Esophagus squamous epithelium (tissue), 5 donors: ENCODE measurements at places on chromosomes 12 and 14.
A peak's percentile ranks its signal among the peaks of the same experiment; 100 is the strongest.

DNA sequence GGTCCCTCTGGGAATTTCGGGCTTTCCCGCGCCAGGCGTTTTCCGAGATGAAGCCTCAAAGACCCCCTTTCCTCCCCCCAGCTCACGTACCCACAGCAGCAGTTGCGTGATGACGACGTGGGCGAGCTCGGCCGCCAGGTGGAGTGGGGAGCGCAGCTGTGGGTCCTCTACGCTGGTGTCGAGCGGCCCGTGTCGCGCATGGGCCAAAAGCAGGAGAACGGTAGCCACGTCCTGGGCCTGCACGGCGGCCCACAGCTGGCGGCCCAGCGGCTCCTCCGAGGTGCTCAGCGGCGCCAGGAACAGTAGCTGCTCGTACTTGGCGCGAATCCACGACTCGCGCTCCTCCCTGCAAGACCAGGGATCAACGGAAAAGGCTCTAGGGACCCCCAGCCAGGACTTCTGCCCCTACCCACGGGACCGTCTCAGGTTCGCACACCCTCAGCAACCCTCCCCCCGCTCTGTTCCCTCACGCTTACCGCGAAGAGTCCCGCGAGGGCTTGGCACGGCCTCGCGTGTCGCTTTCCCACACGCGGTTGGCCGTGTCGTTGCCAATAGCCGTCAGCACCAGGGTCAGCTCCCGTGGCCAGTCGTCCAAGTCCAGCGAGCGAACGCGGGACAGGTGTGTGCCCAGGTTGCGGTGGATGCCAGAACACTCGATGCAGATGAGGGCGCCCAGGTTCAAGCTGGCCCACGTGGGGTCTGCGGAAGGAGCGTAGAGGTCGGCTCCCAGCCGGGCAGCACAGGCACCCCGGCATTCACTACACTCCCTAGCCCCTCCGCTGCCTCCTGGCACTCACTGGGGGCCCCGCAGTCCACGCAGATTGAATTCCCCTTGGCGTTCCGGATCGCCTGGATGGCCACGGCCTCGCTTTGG lies 11.4 kb downstream of the AGAP2 start:
- peak overlapping the region; percentile 63 for H3K4me3 ChIP-seq
- peak overlapping the region; percentile 81 for H3K27ac ChIP-seq
- no peaks in the 10 kb centered on the region for H3K36me3 ChIP-seq
- H3K4me1 ChIP-seq = peaks cover 15% of the 10 kb centered on the region

- no peak overlapping the region for H3K27ac ChIP-seq
- H3K4me1 ChIP-seq = peaks cover 3% of the 10 kb centered on the region
- DNase-seq = no peak
- H3K36me3 ChIP-seq = peaks cover 33% of the 10 kb centered on the region
These were observed 58.6 kb downstream of the SYNE2 start for GRCh38 chr14:63911404-63911803.

DNA sequence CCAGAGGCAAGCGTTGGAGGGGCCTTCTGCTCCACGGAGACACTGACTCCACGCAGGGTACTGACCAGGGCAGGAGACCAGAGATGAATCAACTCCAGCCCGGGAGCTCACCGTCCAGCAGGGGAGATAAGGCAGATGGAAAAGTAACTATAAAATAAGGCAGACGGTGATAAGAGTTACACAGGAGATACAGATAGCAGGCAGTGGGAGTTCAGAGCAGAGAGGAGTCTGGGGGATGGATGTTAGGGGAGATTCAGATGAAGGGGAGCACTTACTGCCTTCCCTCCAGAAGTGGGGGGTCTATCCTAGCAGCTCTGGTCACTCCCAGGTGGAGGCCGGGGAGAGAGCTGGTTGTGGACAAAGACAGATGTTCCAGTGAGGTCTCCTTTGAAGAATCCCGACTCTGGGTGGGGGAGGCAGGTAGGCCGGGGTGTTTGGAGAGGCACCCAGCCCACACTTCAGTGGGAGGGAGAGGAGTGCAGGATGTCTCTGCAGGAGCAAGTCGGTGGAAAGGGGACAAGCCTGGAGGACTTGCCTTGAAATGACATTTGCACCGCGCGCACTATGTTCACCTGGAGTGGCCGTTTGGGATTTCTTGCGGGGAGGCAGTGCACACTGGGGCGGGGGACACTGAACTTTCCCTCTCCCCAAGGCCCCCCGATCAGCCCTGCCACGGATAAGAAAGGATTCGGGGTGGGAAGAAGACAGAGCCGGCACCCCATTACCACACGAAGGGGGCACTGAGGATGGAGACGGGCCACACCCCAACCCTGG lies 1.2 kb downstream of the PITPNM2 start:
- H3K36me3 ChIP-seq = no peaks in the 10 kb centered on the region
- no peaks in the 10 kb centered on the region for H3K27me3 ChIP-seq
- H3K4me3 ChIP-seq = peak overlapping the region; percentile 93
- H3K4me1 ChIP-seq = peaks cover 8% of the 10 kb centered on the region

- no peak for DNase-seq
- H3K27me3 ChIP-seq = no peaks in the 10 kb centered on the region
- no peak overlapping the region for H3K4me3 ChIP-seq
- no peaks in the 10 kb centered on the region for H3K4me1 ChIP-seq
- no peak overlapping the region for H3K27ac ChIP-seq
These were observed 161.5 kb downstream of the DERA start for GRCh38 chr12:16072678-16073077.

DNA sequence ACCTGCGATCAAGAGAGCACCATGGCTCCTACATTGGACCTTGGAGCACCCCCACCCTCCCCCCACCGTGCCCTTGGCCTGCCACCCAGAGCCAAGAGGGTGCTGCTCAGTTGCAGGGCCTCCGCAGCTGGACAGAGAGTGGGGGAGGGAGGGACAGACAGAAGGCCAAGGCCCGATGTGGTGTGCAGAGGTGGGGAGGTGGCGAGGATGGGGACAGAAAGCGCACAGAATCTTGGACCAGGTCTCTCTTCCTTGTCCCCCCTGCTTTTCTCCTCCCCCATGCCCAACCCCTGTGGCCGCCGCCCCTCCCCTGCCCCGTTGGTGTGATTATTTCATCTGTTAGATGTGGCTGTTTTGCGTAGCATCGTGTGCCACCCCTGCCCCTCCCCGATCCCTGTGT lies 1.8 kb upstream of the RNU7-1 start:
- H3K27me3 ChIP-seq = no peaks in the 10 kb centered on the region
- H3K4me1 ChIP-seq = peaks cover 86% of the 10 kb centered on the region
- DNase-seq = no peak
- H3K36me3 ChIP-seq = peaks cover 51% of the 10 kb centered on the region
- no peak overlapping the region for H3K4me3 ChIP-seq

DNA sequence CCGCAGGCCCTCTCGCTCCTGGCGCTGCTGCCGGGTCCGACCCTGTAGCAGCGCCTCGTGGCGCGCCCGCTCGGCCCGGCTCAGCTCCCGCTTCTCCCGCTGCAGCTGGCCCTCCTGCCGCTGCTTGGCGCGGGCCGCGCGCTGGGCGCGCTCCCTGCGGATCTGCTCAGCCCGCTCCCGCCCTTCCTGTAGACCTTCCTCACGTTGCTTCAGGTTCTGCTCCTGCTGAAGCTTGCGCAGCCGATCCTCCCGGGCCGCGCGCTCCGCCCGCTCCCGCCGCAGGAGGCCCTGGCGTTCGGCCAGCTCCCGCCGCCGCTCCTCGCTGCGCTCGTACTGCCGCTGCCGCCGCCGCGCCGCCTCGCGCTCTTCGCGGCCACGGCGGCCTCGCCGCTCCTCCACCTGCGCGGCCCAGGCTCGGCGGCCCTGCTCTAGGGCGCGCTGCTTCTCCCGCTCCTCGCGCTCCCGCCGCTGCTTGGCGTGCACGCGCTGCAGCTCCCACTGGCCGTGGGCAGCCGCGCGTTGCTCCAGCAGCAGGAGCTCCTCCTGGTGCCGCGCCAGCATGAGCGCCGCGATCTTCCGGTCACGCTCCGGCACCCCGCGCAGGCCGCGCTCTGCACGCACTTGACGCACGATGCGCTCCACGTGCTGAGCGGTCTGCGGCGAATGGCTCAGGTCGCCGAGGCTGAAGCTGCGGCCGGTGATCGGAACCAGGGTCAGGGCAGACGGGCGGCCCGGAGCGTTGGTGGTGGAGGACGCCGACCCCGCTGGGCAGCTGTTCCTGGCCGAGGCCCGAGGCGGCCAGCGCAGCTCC lies 2.4 kb downstream of the CCDC177 start:
- no peak overlapping the region for H3K27ac ChIP-seq
- peaks cover 23% of the 10 kb centered on the region for H3K4me1 ChIP-seq
- H3K27me3 ChIP-seq = peaks cover 99% of the 10 kb centered on the region
- H3K4me3 ChIP-seq = peak overlapping the region; percentile 35

DNA sequence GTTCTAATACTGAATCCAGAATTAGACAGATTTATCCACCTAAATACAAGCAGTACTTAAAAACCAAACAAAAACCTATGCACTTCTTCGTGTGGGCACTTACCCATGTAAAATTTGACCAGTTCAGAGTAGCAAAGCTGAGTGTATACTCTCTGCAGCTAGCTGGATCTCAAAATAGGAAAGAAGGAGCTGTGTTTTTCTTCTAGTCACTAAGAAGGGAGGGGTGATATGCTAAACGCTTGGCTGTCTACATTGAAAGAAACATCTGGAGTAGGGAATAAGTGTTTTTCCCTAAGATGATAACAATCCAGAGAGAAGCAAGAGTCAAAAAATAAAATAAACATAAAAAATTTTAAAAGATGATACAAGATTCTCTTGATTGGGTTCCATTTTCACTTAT lies 20.0 kb downstream of the RBMS2 start:
- no peaks in the 10 kb centered on the region for H3K27me3 ChIP-seq
- H3K4me3 ChIP-seq = no peak overlapping the region
- H3K27ac ChIP-seq = no peak overlapping the region
- no peaks in the 10 kb centered on the region for H3K36me3 ChIP-seq
- DNase-seq = no peak

GRCh38 chr14:73477618-73478266 lies 13.0 kb upstream of the RIOX1 start:
- H3K4me1 ChIP-seq = peaks cover 7% of the 10 kb centered on the region
- H3K36me3 ChIP-seq = no peaks in the 10 kb centered on the region
- no peak overlapping the region for H3K4me3 ChIP-seq
- H3K27me3 ChIP-seq = no peaks in the 10 kb centered on the region
- H3K27ac ChIP-seq = no peak overlapping the region

DNA sequence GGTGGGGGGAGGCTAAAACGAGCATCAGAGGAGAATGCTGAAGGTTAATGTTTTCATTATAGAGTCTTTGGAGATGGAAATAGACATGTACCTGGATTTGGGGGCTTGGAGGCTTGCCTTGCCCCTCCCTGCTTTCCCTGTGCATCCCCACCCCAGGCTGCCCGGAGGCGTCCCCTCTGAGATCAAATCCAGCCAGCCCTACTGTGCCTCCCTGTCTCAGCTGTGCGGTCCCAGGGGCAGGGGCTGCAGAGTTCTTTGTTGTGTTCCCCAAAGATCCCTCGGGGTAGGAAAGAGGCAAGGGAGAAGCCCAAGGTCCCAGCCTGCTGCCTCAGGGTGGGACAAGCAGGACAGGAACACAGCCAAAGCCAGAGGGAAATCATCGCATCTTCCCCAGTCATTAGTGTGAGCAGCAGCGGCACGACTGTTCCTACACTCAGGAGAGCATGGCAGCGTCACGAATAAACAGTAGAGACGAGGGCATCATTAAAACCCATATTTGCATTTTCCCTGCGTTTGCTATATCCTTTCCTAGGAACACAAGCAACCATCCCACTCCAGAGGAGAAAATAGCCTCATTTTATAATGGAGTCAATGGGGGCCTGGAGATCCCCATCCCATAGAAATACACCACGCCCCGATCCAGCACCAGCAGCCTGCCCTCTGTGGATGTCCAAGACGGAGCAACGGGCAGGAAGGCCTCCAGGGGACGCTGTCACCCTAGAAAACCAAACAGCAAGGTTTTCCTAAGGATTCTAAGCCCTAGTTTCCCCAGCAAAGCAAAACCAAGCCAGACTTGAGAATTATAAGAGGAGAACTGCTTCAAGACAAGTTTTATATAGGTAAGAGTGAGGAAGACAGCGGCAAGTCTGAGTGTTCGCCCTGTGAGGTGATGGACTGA lies 32.4 kb downstream of the ANO2 start:
- no peak for DNase-seq
- H3K4me3 ChIP-seq = no peak overlapping the region
- no peaks in the 10 kb centered on the region for H3K4me1 ChIP-seq
- no peaks in the 10 kb centered on the region for H3K36me3 ChIP-seq

DNA sequence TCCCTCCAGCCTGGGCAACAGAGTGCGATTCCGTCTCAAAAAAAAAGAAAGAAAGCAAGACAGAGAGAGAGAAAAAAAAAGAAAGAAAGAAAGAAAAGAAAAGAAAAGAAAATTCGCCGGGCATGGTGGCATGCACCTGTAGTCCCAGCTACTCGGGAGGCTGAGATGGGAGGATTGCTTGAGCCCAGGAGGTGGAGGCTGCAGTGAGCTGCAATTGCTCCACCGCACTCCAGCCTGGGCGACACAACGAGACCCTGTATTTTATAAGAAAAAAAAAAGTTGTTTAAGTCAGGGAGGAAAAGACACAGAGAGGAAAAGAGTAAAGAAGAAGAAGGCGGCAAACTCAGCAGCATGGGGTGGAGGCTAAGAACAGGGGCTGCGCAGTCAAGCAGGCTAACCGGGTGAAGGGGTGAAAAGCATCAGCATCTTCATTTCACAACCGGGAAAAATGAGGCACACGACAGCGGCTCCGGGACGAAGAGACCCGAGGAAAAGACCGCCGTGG lies 557 bp upstream of the FICD start:
- no peak for DNase-seq
- peaks cover 34% of the 10 kb centered on the region for H3K4me1 ChIP-seq
- peak overlapping the region; percentile 64 for H3K4me3 ChIP-seq
- H3K27ac ChIP-seq = no peak overlapping the region
- H3K27me3 ChIP-seq = no peaks in the 10 kb centered on the region

GRCh38 chr14:104792101-104792884 lies 3.3 kb downstream of the AKT1 start:
- DNase-seq = no peak
- H3K27ac ChIP-seq = no peak overlapping the region
- H3K4me3 ChIP-seq = no peak overlapping the region
- H3K4me1 ChIP-seq = peaks cover 93% of the 10 kb centered on the region
- no peaks in the 10 kb centered on the region for H3K36me3 ChIP-seq
- H3K27me3 ChIP-seq = no peaks in the 10 kb centered on the region

- peaks cover 35% of the 10 kb centered on the region for H3K36me3 ChIP-seq
- H3K27ac ChIP-seq = peak overlapping the region; percentile 36
- H3K27me3 ChIP-seq = no peaks in the 10 kb centered on the region
- no peak overlapping the region for H3K4me3 ChIP-seq
- peaks cover 18% of the 10 kb centered on the region for H3K4me1 ChIP-seq
These were observed 5.6 kb upstream of the MYL6B start for GRCh38 chr12:56146492-56147460.

DNA sequence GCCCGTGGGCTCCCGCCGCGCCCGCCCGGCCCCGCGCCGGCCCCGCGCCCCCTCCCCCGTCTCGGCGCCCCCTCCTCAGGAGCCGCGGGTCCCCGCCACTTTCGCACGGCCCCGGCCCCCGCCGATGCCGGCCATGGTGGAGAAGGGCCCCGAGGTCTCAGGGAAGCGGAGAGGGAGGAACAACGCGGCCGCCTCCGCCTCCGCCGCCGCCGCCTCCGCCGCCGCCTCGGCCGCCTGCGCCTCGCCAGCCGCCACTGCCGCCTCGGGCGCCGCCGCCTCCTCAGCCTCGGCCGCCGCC lies 263 bp downstream of the RCOR1 start:
- no peaks in the 10 kb centered on the region for H3K36me3 ChIP-seq
- H3K27me3 ChIP-seq = no peaks in the 10 kb centered on the region
